ENCODE measurements at places on chromosomes 13 and 19.
A peak's percentile ranks its signal among the peaks of the same experiment; 100 is the strongest.

DNA sequence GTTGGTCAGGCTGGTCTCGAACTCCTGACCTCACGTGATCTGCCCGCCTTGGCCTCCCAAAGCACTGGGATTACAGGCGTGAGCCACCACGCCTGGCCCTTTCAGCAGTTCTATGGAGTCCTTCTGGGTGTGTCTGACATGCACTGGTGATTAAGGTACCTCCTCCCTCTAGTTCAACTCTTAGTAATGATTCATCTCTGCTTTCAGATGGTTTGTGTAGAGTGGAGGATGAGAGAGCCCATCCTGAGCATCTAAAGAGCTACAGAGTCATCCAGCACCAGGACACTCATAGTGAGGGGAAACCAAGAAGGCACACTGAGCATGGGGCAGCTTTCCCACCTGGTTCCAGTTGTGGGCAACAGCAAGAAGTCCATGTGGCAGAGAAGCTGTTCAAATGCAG, 8.2 kb downstream of the ZNF584 start:
- DNase-seq = no peak

- no peak for DNase-seq
Observed at GRCh38 chr13:76772241-76772640, 114.0 kb downstream of the KCTD12 start.

DNA sequence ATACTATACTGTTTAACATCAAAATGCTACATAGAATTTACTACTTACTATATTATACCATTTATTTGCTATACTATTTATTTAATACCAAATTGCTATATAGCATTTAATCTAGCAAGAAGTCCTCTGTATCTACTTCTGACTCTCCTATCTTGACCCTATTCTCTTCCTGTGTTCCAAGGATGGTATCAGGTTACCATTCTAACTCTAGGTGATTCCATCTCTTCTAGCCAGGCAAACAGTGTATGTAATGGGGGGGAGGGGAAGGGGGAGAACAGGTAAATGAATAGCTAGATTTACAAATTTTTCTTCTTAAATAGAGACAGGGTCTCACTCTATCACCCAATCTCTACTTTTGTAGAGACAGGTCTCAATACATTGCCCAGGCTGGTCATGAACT, 200.3 kb downstream of the DIAPH3 start:
- no peak for DNase-seq

DNA sequence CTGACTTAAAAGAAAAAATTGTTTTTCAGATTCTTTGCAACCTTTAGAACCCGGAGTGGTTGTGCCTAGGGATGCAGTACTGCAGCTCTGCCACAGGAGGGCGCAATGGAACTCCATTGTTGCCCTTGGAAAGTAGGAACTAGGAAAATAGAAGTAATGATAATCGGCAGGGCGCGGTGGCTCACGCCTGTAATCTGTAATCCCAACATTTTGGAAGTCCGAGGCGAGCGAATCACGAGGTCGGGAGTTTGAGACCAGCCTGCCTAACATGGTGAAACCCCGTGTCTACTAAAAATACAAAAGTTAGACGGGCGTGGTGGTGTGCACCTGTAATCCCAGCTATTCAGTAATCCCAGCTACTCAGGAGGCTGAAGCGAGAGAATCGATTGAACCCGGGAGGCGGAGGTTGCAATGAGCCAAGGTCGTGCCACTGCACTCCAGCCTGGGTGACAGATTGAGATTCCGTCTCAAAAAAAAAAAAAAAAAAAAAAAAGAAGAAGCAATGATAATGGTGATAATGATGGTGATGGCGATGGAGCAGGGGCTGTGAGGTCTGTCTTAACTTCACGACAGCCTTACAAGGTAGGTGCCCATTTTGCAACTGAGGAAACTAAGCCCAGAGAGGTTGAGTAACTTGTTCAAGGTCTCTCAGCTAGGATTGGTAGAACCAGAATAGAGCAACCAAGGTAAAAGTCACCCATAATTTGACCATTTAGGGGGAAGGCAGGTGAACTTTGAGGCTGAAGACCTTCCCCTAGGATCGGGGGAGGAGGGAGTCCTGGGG, 5.5 kb upstream of the ADAMTS10 start:
- DNase-seq = peak; percentile 40

DNA sequence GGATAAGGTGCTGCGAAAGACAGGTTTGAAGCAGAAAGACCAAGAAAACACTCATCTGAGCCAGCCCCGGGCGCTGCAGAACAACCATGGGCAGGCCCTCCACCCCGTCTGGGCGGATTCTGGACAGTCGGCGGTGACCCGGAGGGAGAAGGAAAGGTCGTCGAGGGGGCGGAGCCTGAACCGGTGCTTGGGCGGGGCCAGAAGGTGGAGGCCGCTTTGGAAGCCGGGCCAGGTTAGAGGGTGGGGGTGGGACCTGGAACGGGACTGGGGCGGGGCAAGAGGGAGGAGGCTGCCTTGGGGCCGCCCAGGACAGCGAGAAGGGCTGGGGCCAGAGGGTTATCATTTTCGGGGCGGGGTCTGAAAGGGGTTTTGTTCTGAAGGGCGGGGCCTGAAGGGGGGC, 5.0 kb upstream of the ZNF765 start:
- no peak for DNase-seq

DNA sequence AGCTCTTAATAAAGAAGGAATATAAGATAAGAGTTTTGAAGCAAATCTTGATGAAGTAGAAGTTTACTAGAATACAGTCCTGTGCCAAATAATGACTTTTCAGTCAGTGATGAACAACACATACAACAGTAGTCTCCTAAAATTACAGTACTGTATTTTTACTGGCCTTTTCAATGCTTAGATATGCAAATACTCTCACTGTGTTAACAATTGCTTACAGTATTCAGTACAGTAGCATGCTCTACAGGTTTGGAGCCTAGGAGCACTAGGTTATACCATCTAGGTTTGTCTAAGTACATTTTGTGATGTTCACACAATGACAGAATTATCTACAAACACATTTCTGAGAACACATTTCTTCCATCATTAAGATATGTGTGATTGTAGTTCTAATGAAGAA, 316.7 kb upstream of the KLHL1 start:
- DNase-seq = no peak

DNA sequence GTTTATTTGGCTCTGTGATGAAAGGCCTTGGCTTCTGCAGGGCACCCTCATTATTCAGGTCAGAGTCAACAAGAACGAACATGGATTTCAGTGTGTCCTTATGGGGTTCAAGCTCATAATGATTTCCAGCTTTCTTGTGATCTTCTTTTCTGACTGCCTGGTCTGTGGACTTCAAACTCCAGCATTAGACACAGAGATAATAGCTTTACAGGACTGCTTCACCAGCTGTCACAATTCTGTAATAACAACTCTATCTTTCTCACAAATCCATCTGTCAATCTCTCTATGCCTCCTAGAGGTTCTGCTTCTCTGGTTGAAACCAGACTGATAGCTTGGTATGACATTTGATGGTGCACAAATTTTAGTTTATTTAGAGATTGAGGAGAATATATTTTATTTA, 13.1 kb upstream of the SLITRK6 start:
- no peak for DNase-seq

DNA sequence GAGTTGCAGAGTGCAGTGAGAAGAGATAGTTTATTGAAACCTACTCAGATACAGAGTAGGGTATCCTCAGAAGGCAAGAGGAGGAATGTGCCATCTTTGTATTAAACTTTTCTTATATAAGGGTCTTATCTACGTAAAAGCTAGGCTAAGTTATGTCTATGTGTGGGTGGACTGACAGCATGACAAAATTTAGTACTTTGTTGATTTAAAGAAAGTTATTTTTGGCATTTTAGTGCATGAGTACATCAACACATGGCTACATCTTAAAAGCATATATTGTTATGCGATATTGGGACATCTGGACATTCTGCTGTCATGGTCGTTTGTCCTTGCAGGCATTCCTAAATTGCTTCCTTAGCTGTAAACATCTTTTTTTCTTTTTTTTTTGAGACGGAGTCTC, 19.0 kb upstream of the ATP8A2 start:
- DNase-seq = no peak

DNA sequence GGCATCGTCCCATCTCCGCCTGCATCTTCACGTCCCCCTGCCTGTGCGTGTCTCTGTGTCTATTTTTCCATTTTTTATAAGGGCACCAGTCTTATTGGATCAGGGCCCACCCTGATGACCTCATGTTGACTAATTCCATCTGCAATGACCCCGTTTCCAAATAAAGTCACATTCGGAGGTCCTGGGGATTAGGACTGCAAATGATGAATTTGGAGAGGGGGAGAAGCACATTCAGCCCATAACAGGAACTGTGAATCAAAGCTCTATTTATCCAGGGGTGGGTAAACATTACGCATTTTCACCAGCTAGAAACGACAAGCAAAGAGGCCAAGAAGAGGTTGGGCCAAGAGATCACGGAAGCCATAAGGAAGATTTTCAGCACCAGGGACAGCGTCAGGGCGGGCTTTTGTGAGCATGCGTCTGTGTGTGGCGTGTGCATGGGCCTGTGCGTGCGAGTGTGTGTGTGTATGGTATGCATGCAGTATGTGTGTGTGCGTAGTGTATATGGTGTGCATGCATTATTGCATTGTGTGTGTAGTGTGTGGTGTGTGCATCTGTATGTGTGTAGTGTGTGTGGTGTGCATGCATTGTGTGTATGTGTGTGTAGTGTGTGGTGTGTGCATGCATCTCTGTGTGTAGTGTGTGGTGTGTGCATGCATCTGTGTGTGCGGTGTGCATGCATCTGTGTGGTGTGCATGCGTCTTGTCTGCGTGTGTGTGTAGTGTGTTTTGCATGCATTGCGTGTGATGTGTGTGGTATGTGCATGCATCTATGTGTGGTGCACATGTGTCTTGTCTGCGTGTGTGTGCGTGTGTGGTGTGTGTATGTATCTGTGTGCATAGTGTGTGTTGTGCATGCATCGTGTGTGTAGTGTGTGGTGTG, 19.6 kb downstream of the CELF5 start:
- peak; percentile 61 for DNase-seq

DNA sequence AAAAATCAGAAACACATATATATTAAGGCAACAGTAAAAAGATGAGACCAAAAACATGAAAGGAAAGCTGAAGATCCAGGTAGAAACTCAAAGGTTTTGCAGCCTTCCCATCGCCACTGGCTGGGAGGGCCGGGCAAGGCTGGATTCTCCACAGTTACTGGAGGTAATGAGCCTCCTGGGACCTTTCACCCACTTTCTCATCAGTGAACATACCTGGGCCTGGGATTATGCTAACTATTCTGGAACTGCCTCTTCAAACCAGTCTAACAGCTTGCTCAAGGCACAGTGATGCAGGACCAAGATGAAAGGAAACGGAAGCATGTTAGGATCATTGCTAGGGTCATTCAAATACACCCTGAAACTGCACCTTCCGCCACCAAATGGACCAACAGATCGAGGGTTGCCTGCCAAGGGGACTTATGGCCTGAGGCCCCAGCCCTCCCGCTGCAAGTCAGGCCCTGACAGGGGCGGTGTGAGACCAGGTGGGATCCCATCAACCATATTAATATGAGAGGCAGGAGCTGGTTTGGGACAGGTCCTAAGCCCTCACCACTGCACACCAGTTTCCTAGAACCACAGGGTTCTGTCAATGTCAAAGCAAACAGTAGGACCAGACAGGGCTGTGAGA, 28.4 kb upstream of the ATP12A start:
- DNase-seq = no peak

DNA sequence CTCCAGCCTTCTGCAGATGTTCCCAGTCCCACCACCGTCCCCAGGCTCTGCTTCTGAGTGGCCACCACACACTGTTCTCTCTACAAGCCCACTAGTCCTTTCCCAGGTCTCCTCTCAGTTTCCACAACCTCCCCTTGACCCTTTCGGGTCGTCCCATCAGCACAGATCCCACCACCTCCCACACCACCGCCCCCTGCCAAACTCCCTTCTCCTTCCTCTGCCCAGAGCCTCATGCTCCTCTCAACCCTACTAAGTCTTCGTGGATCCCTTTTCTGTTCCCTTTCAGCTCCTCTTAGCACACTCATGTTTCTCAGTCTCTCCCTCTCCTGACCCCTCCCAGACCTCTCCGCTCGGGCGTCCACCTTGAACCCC, 1.9 kb downstream of the NAPA start:
- no peak for DNase-seq

DNA sequence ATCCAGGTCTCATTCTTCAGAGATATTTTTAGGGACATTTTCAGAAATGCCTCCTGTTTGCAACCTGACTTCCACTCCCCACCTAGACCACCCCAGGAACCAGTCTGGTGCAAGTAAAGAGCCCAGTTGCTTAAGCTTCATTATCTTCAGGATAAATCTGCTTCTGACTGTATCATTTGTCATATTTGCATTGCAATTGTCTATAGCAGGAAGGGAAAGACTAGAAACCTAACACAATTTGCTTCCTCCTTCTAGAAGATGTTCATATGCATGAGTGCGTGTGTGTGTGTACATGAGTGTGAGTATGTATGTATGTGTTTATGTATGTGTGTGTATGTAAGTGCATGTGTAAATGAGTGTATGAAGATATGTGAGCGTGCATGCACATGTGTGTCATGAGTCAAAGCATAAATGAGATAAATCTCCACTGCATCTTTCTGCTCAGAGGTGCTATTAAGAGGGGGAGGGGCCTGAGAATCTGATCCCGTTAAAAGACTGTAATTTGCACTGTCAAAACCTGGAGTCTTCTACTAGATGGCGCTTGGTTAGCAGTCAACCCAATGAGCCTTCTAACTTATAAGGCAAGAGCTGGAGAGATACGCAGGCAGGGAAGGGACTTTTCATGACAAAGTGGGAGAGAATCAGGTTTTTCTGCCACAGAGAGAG, 178.8 kb upstream of the KL start:
- DNase-seq = no peak

GRCh38 chr13:89628567-89628966, 1718.9 kb upstream of the MIR17HG start:
- DNase-seq = no peak

DNA sequence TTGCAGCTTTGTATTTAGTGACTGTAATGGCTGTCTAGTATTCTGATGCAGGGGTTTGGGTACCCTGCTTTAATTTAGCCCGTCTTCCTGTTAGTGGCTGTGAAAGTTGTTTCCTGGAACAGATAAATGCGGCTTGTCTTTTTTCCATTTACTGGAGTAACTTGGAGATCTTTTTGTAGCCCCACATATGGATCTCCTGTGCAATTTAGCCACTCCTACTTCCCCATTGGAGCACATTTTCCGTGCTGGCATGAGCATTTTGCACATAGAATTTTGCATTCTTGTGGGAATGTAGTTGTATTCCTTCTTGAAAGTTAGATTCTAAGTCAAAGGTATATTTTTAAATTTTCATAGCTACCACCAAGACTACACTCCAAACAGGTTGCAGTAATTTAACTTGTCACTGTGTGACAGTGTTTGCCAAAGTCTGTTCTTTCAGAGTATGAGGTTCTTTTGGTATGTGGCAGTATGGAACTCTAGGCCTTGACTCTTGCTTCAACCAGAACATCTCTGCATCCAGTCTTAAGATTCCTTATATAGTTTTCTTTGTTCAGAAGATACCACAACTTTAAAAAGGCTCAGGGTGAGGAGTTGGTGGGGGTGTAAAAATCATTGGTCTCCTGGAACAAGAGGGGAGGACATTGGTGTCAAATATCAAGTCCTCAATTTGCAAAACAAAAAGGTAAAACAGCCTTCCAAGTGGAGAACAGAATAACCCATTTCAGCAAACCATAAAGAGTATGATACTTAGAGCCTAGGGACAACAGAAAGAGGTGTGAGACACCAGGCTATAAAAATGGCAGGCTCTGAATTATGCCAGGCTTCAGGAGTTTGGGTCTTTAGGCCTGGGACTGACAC, 21.1 kb upstream of the CCDC97 start:
- DNase-seq = no peak

GRCh38 chr13:41352935-41353840, 42.1 kb downstream of the NAA16 start:
- DNase-seq = peak; percentile 56

Measured in fibroblast of skin of right quadriceps (primary cell).